ENCODE measurements at places on chromosomes 11 and 22.

- DNase-seq = no peak
Measured at GRCh38 chr11:135033540-135033939, 621.5 kb upstream of the B3GAT1 start.

- DNase-seq = no peak
Measured at GRCh38 chr11:61728066-61728939, 24.1 kb upstream of the MYRF start.

DNA sequence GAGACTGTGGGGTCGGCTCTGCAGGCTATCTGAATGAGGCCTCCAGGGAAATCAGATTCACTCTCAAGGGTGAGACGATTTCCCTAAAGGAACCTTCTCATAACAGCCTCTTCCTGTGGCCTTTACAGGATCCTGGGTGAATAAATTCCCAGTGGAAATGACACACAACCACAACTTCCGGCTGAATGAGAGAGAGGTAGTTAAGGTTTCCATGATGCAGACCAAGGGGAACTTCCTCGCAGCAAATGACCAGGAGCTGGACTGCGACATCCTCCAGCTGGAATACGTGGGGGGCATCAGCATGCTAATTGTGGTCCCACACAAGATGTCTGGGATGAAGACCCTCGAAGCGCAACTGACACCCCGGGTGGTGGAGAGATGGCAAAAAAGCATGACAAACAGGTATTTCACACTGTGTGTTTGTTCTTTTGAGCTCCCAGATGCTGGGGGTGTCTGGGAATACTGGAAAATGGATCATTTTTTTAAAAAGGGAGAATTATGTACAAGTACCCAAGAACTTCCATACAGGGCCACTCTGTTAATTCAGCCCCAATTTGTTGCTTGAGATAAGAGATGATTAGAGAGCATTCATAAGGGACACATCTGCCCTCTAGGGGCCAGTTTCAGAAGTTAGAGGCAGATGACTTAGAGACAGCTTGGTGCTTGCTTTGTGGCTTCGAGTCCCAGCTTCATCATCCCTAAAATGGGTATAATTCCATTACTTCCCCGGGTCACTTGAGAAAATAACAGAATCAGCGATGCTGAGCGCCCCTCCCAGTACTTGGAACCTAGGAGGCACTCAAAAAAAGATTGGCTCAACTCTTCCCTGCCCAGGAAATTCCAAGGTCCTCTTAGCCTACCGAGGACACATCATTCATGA lies 10.2 kb downstream of the SERPIND1 start:
- DNase-seq = no peak

DNA sequence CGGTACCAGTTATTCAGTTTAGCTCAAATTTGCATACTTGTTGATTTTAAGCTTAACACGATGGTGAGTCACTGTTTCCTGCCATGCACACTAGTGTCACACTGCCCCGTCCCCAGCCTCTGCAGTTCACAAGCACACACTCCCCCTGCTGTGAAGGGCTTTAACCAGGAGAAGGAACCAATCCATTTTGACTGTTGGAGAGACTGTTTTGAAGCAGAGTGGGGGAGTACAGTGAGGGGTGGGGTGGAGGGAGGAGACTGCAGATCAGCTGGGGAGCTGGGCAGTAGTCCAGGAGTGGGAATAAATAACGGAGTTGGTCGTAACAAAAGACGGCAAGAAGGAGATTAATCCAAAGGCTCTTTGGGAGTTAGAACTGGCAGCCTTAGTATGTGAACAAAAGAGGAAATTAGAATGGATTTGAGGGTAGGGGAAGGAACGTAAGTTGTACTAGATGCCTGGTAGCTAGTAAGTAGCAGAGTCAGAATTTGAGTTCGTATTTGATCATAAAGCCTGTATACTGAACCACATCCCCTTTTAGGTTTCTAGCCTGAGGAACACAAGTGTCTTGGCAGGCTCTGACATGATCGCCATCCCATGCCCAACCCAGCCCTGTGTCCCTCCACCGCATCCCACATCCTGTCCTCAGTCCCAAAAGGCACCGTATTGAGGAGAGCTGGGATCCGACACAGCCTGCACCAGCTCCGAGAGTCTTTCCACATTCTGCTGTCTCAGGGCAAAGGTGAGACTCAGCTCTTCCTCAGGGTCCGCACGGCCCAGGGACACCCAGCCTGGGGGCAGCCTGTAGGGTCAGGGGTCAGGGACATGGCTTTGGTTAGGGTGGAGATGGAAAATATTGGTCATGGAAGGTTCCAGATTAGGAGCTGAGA lies 862 bp downstream of the TPP1 start:
- no peak for DNase-seq
